NCI-H1694 treated with DMSO at 0.1 percent for 48 hours (cell line): ENCODE measurements at places on chromosomes 1 and 21.
A peak's percentile ranks its signal among the peaks of the same experiment; 100 is the strongest.

DNA sequence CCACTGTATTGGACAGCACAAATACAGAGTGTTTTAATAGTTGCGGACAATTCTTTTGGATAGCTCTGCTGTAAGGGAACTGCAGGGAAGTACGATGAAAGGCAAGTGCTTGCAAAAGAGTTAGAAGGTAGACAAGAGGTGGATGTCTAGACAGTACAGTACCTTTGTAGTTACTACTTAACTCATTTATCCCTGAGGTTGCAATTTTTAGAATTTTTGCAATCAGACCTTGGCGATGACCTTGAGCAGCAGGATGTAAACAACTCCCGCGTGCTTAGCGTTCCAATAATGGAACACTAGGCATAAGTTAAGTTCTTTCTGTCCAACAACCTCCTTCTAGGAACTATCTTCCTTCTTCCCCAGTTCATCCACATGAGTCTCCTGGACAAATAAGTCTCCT is 1.9 kb upstream of the SYT14 start:
- no peak for DNase-seq

DNA sequence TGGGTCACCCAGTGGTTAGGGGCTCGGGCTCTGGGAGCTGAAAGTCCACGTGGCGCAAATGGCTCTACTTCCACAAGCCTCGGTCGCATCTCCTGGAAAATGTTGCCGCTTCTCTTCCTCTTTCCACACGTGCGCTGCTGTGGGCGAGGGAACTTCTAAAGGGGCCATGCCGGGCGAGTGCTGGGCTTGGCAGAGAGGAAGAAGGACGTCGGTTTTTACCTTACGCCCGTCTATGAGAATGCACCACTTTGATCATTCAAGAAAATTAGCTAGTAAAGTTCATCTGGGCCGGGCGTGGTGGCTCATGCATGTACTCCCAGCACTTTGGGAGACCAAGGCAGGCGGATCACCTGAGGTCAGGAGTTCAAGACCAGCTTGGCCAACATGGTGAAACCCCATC is 10.4 kb downstream of the SLC45A1 start:
- no peak for DNase-seq

- DNase-seq: no peak
Measured at GRCh38 chr1:24632832-24633175, 10.3 kb upstream of the SRRM1 start.

DNA sequence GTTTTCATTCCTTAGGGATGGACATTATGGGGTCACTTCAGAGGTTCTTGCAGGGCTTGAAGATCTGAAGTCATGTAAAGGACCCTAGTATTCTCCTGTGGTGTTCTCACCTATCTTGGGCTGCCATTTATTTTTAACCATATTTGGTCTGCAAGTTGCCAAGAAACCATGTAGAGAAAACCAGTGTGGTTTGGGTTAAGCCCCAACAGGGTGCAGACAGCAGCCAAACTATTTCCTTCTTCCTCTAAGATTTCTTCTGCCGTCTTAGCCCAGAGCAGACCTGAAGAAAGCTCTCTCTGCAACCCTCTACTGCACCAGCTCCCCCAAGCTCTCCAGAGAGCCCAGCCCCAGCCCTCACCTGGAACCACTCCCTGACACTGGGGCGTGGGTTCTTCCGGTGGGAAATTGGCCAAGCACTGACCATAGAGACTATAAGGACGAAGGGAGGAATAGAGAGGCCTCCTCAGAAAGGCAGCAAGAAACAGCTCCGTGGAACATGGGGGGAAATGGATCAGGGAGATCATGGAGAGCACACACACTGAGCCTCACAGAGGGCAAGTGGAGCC is 136.6 kb downstream of the SYF2 start:
- DNase-seq: no peak

DNA sequence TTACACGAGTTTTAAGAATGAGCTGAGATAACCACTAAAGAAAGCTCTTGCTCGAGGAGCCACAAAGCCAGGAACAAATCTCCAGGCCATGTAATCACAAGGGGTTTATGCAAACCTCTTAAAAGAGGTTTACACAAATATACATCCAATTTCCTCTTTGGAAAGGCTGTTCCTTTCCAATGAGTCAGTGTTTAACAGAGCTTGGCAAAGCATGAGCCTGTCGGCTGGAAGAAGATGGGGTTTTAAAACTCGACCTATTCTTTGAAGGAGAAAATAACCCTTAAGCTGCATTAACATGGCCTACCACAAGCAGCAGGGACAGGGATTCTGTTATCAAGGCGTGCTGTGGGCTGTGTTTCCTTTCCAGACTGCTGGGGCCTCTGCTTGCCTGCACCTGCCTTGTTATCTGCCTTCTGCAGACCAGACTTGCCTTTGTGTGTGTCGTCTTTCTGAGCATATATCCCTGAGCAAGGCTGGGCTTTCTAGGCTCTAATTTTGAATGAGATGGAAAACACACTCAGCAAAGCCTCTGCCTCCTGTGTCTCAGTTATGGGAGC is 40.6 kb upstream of the CYP2J2 start:
- DNase-seq: peak; percentile 41

DNA sequence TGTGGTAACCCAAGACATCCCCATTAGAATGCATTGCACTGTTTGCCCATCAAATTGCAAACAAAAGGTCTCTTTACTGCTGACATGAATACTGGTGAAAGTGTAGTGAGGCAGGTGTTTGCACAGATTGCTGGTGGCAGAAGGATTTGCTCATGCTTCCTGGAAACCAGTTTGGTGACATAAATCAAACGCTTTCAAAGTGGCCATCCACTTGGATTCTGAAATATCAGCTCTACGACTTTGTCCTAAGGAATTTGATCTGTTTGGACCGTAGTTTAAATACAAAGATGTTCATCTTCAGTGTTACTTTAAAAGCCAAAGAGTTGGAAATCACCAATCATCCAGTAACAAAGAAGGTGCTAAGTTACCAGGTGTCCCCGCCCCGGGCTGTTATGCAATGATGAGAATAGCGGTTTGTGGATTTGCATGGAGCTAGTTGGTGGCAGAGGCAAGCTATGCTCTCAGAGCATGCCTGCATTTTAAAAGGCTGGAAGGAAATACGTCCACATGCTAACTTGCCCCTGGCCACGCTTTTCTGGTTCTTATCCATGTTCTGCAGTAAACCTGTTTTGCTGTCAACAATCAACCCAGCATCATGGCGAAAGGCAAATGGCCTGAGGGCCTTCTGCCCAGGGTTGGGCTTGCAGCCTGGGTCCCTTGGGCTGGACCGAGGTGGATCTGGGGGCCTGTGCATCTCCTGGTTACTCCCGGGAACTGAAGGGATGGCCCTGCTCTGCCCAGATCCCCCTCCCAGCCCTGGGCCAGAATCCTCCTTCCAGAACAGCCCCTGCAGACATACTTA is 49.2 kb downstream of the UMODL1 start:
- peak; percentile 26 for DNase-seq

GRCh38 chr1:198637916-198638437 is 863 bp upstream of the PTPRC start:
- DNase-seq: no peak

- no peak for DNase-seq
Measured at GRCh38 chr1:228163007-228163753, 2.4 kb upstream of the IBA57 start.

- DNase-seq: no peak
Measured at GRCh38 chr1:204108312-204109141, 35.6 kb downstream of the SOX13 start.
